ENCODE measurements at places on chromosomes 11 and 22. TPM values are rescaled to one million over a fixed set of nuclear protein-coding genes. Genes with fewer than 3 reads are reported as not detected.

DNA sequence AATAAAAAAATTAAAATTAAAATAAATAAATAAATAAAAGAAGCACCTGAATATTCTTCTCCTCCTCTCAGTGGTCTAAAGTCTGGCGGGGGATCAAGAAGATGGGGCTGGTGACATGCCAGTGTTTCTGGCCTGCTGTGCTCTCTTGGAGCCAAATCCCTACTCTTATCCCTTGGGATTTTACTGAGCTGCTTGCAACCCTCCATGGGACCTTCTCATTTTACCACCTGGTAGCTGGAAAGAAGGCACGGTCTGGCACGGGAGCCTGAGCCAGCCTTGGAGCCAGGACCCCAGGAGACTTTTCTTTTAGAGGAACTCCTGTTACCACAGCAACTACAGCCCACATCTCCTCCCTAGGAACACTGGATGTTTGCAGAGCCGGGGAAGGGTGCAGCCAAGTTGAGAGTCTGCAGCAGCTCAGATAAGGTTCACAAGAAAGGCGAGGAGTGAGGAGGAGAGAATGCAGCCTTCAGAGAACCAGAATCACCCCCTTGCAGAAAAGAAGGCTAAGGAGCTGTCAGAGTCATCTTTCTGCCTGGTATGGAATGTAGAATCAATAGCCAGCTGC, 21.4 kb downstream of the CD6 start:
- H3K4me1 ChIP-seq = peaks cover 51% of the 10 kb centered on the region
- H3K36me3 ChIP-seq = peaks cover 100% of the 10 kb centered on the region
- H3K27me3 ChIP-seq = no peaks in the 10 kb centered on the region

- H3K36me3 ChIP-seq = no peaks in the 10 kb centered on the region
- H3K4me3 ChIP-seq = no peak overlapping the region
- peaks cover 21% of the 10 kb centered on the region for H3K27me3 ChIP-seq
- no peak for ATAC-seq
- H3K4me1 ChIP-seq = no peaks in the 10 kb centered on the region
- no peak overlapping the region for H3K27ac ChIP-seq
Measured at GRCh38 chr11:69221086-69221485, 65.4 kb downstream of the SMIM38 start.

GRCh38 chr22:48718818-48719500, 1108.7 kb downstream of the BRD1 start:
- H3K27ac ChIP-seq = no peak overlapping the region
- no peak for ATAC-seq
- H3K36me3 ChIP-seq = no peaks in the 10 kb centered on the region
- peaks cover 13% of the 10 kb centered on the region for H3K27me3 ChIP-seq
- H3K4me1 ChIP-seq = no peaks in the 10 kb centered on the region

DNA sequence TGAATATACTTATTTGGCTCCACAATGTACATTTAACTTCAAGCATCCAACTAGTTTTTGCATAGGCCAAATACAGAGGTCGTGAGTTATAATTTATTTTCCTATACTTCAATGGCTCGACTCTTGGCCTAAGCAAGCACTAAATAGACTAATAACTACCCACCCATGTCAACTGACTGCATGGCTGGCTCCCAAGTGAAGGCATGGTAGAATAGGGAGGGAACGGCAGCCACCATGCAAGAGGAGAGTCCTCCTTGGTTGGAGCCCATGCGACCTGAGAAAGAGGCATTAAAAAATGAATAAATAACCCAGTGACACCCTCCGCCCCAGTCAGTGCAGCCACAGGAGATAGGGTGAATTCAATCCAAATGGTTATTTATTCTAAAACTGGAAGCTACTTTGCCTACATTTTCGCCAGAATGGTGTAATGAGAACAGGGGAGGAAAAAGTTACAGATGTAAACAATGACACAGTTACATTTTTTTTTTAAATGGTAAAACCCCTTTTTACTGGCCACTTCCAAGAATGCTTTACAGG, 4.9 kb downstream of the GNG3 start:
- H3K4me1 ChIP-seq = peaks cover 40% of the 10 kb centered on the region
- no peak for ATAC-seq
- H3K27me3 ChIP-seq = no peaks in the 10 kb centered on the region
- H3K36me3 ChIP-seq = peaks cover 92% of the 10 kb centered on the region

DNA sequence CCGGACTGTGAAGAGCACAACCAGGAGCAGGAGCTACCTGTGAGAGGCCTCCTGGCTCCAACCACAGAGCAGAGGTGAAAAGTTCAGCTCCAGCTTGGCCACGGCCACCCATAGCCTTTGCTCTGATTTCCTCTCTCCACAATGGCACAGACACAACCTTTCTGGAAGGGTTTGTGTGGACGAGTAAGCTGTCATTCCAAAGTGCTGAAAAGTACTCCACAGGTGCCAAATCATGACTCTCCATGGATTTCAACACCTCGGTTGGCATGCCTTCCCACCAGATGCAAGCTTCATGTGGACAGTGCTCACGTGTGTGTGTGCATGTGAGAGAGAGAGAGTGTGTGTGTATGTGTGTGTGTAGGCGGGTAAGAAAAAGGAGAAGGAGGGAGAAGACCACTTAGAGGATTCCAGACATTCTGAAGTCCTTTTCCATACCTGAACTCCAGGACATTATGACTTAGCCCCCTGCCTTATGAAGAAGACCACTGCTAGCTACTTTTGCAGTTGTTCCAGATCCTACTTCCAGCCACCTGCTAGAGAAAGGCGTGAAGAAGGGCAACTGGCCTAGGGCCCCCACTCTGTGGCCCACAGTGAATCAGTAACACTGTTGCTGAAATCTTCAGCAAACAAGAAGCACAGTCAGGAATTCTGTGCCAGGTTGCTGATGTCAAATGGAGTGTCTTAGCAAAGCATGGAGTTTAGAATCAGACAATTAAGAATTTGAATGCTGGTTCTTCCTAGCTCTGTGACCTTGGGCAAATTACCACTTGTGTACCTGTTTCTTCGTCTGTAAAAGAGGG, 13.9 kb upstream of the NAV2 start:
- ATAC-seq = no peak
- no peak overlapping the region for H3K4me3 ChIP-seq
- no peaks in the 10 kb centered on the region for H3K4me1 ChIP-seq
- H3K27ac ChIP-seq = no peak overlapping the region
- H3K36me3 ChIP-seq = no peaks in the 10 kb centered on the region
- H3K27me3 ChIP-seq = peaks cover 8% of the 10 kb centered on the region

DNA sequence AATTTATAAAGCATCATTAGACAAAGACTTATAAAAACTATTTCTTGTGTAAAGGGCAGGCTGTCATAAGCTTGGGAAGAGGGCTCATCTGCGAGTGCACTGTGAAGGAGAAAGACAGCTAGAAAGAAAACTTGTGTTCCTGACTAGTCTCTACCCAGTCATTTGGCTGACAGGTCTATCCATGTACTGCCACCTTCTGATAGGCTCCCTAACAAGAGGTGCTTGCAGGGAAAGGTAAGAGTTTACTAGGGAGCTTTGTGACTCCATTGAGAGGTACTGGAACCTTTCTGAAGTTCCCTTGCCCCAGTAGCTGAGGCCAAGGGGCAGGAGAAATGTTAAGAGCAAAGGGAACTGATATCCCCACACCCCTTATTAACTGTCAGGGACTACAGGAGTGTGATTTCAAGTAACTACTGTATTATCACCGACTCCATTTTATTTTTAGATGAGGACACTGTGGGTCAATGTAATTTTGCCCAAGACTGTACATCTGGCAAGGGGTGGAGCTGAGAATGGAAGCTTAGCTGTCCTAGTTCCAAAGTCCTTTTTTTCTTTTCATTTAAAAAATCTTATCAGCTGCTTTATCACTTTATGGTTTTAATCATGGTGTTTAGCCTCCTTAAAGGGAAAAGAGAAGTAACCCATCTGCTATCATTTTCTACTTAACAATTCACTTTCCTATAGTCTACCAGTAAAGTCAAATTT, 129.4 kb downstream of the ARHGAP20 start:
- no peak overlapping the region for H3K27ac ChIP-seq
- H3K36me3 ChIP-seq = no peaks in the 10 kb centered on the region
- no peaks in the 10 kb centered on the region for H3K4me1 ChIP-seq
- no peak overlapping the region for H3K4me3 ChIP-seq
- ATAC-seq = no peak
- peaks cover 4% of the 10 kb centered on the region for H3K27me3 ChIP-seq

GRCh38 chr11:83438438-83438837, 152.3 kb upstream of the CCDC90B start:
- no peaks in the 10 kb centered on the region for H3K4me1 ChIP-seq
- no peak overlapping the region for H3K4me3 ChIP-seq
- no peak overlapping the region for H3K27ac ChIP-seq
- H3K27me3 ChIP-seq = peaks cover 3% of the 10 kb centered on the region
- H3K36me3 ChIP-seq = no peaks in the 10 kb centered on the region
- no peak for ATAC-seq

GRCh38 chr11:69270941-69271340, 23.0 kb upstream of the MYEOV start:
- H3K27ac ChIP-seq = no peak overlapping the region
- H3K4me3 ChIP-seq = no peak overlapping the region
- H3K27me3 ChIP-seq = peaks cover 3% of the 10 kb centered on the region
- H3K4me1 ChIP-seq = no peaks in the 10 kb centered on the region
- ATAC-seq = no peak
- H3K36me3 ChIP-seq = no peaks in the 10 kb centered on the region

Gene OR51B4
- total RNA-seq = not detected

Gene FOLH1
- total RNA-seq = not detected

Data from activated T-helper 17 cell treated with anti-CD3 and anti-CD28 coated beads, Interleukin-2, amount 50 U/mL, for 72 hours (primary cell).